ENCODE measurements at places on chromosomes 4 and X.

DNA sequence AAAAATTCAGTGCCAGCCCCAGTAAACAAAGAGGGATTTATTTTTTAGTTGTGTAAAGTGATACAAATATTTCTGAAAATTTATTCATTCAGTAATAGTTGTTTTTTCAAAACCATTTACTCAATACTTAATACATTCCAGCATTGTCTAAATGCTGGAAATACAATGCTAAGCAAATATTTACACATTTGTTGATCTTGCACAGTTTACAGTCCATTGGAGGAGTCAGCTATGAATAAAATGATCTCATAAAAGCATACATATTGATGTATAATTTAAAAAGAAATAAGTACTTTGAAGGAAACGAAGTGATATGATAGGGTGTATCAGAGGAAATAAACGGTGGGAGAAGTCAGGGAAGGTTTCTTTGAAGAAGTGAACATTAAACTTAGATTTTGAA is 1942.1 kb upstream of the ADGRL3 start:
- no peak for DNase-seq

- no peak for DNase-seq
These were observed 166.1 kb upstream of the PDE5A start for GRCh38 chr4:119794681-119795080.

GRCh38 chr4:52095374-52095773 is 44.3 kb downstream of the SPATA18 start:
- no peak for DNase-seq

DNA sequence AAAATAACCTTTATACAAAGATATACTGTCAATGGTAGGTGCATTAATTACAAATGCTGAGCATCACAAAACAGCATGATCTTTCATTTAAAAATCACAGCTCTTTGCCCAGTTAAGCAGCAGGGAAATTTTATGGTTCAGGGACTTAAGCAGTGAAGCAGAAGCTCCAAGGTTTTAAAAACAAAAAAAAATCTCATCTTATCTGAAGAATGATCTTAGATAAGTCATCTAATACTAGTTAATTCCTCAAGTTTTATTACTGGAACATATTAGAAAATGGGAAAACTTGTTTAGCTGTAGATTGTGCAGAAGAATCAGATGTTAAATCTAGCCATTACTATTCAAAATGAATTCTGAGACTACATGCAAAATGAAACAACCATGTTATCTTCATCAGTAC is 289.9 kb downstream of the GASK1B start:
- no peak for DNase-seq

GRCh38 chrX:45517090-45517973 is 316.7 kb upstream of the DIPK2B start:
- no peak for DNase-seq

DNA sequence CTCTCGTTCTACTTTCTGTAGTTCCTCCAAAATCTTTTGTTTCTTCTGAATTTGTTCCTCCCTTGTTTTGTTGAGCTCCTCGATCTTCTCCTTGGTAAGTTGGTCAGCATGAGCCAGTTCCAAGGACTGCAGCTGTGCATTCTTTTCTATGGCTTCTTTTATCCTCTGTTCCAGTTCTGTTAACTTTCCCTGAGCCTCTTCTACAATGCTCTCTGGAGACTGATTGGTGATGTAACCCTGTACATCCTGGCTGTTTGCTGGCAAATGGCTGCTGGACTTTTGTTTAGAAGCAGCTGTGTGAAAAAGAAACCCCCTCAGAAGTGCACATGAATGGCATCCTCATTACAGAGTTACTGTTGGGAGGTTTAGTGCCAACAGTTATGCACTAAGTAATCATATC is 70.5 kb upstream of the COX18 start:
- no peak for DNase-seq

DNA sequence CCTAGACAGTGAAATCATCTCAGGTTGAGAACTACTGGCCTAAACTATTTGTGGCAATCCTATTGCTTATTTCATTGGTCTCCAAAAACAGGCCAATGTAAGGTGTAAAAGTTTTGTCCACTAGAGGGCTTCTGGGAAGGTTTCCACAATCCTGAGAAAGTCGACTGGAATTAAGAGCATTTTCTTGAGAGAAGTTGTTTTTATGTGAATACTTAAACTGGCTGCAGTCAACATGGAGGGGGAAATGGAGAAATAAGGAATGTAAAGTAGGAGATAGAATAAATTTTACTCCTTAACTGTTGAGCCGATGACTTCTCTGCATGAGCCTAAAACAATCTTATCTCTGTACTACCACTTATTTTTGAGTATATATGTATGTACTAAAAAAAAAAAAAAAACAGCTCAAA is 11.0 kb upstream of the EIF4E start:
- DNase-seq = no peak

DNA sequence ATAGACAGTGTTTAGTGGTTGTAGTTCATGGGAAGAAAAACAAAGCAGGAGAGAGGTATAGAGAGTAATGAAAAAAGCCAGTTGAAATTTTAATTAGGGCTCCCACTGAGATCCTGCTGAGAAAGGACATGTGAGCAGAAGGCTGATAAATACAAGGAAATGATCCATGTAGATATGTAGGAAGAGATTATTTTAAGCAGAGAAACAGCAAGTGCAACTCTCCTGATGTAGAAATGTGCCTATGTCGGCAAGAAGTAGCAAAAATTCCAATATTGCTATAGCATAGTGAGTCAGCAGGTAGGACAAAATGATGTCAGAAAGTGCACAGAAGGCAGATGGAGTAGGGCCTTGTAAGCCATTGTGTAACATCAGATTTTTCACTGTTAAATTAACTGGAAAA is 1027.3 kb downstream of the PCDH18 start:
- DNase-seq = no peak

GRCh38 chrX:118595501-118596042 is 100.0 kb downstream of the DOCK11 start:
- DNase-seq = no peak

GRCh38 chr4:11079171-11079570 is 349.5 kb downstream of the HS3ST1 start:
- no peak for DNase-seq

- DNase-seq = no peak
These were observed 10.4 kb upstream of the SLC7A11 start for GRCh38 chr4:138252551-138252950.

- DNase-seq = peak; percentile 39
These were observed 4.3 kb upstream of the SHROOM3 start for GRCh38 chr4:76430519-76431388.

- DNase-seq = no peak
These were observed 2332.4 kb downstream of the ARAP2 start for GRCh38 chr4:33911959-33912358.

DNA sequence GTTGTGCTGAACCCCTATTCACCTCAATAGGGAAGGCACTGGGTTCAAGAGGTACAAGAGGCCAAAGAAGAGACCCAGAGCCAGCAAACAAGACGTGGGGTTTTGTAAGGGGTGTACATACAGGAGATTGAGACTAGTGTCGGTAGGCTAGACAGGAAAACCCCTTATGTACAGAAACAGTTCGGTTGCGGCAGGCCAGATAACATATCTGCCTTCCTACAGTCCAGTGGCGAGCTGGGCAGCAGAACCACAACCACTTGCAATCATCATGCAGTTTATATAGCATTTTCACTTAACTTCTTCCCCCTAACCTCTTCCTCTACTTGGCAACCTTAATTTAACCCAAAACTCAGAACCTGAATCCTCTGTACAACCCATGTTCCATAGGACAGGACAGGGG is 422.2 kb downstream of the PDHA2 start:
- DNase-seq = no peak

- DNase-seq = no peak
These were observed 148.9 kb downstream of the SOX3 start for GRCh38 chrX:140355922-140356321.

GRCh38 chr4:74181219-74181618 is 23.3 kb downstream of the MTHFD2L start:
- DNase-seq = no peak

DNA sequence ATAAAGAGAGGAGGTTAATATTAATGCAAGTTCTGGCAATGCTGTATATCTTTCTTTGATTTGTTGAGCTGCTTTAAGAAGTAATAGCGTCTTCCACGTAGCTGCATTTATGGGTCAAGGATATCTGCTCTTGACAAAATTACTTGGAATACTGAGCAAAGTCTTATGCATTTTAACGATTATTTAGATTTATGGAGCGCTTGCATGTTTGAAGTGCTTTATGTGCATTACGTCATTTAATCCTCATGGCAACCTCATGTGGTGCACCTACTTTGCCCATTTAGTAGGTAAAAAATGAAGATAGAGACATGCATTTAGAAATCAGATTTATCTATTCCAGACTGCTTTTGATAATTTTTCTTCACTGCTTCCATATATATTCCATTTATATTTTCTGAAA is 46.0 kb downstream of the DTHD1 start:
- DNase-seq = no peak

- DNase-seq = no peak
These were observed 69.8 kb downstream of the BMPR1B start for GRCh38 chr4:94827481-94828110.

GRCh38 chrX:152918707-152919106 is 20.8 kb downstream of the ZNF185 start:
- no peak for DNase-seq

DNA sequence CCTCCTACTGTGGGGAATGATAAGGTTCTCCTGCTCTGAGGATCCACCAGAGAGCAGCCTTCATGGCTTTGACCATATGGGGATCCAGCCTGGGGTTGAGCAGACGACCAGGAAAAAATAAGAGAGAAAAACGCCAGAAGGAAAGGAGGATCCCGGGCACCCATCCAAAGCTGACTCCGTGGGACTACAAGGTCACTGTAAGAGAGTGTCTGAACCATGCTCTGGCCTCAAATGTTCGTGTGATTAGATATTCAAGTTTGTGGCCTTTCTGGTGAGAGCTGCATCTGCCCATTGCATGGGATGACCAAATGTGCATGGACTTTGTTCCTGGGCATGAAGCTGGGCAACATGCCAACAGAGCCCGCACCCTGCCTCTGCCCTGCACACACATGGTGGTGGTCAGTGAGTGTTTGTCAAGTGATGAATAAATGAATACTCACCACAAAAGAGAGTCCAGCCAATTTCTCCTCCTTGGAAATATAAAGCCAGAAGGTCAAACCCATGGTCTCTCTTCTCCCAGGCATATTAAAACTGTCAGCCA is 346.0 kb upstream of the GATB start:
- no peak for DNase-seq

- no peak for DNase-seq
These were observed 30.3 kb upstream of the BRS3 start for GRCh38 chrX:136457303-136457917.

- DNase-seq = no peak
These were observed 43.0 kb upstream of the PHOX2B start for GRCh38 chr4:41791557-41791956.

DNA sequence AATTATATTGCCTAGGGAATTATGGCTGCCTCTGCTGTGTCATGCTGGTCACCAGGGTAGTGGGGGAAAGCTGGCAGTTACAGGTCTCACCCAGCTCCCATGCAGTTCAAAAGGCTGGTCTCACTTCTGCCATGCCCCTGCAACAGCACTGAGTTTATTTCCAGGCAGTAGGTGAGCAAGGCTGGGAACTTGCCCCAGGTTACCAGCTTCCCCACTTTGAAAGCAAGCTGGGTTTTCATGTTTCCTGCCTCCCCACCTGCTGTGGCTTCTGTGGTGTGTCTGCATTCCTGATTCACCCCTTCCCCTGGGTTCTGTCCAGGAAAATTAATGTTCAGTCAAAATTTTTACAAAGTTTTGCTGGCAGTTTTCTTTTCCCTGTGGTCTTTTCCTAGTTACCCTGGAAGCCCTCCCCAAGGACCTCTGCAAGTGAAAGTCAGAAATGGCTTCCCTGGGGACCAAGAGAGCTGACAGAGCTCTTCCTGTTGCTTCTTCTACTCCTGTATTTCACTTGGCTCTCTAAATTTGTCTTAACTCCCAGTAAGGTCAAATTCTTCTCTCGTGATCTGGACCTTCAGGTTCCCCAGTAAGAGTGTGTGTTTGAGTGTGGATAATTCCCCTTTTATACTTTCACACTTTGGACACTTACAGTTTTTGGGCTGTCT is 58.5 kb upstream of the AGTR2 start:
- DNase-seq = no peak

GRCh38 chrX:67726018-67726417 is 182.2 kb downstream of the AR start:
- DNase-seq = no peak

- no peak for DNase-seq
These were observed 4.2 kb downstream of the SLC49A3 start for GRCh38 chr4:684623-685327.

GRCh38 chr4:101081695-101082369 is 265.5 kb downstream of the PPP3CA start:
- no peak for DNase-seq

GRCh38 chr4:26031704-26032103 is 117.7 kb downstream of the SMIM20 start:
- DNase-seq = peak; percentile 20

DNA sequence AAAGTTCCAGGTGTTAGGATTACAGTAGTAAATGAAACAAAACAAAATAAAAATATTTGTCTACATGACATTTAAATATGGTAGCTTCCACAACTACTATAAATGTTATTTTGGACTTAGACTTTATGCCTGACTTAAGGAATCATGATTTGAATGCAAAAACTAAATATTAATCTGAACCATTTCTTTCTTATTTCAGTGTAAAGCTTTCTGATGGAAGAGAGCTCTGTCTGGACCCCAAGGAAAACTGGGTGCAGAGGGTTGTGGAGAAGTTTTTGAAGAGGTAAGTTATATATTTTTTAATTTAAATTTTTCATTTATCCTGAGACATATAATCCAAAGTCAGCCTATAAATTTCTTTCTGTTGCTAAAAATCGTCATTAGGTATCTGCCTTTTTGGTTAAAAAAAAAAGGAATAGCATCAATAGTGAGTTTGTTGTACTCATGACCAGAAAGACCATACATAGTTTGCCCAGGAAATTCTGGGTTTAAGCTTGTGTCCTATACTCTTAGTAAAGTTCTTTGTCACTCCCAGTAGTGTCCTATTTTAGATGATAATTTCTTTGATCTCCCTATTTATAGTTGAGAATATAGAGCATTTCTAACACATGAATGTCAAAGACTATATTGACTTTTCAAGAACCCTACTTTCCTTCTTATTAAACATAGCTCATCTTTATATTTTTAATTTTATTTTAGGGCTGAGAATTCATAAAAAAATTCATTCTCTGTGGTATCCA is 1.6 kb downstream of the CXCL8 start:
- DNase-seq = no peak

GRCh38 chr4:1509366-1509765 is 103.1 kb upstream of the NKX1-1 start:
- no peak for DNase-seq

GRCh38 chrX:46912098-46912602 is at the start of gene JADE3:
Gene JADE3, plus strand, starts transcription at chrX:46912421. Its CDS starts 72,474 bp downstream, at chrX:46984895.
- peak; percentile 47 for DNase-seq

GRCh38 chr4:11198516-11199305 is 230.0 kb downstream of the HS3ST1 start:
- DNase-seq = no peak

GRCh38 chr4:157172011-157172410 is 48.5 kb upstream of the GRIA2 start:
- no peak for DNase-seq

DNA sequence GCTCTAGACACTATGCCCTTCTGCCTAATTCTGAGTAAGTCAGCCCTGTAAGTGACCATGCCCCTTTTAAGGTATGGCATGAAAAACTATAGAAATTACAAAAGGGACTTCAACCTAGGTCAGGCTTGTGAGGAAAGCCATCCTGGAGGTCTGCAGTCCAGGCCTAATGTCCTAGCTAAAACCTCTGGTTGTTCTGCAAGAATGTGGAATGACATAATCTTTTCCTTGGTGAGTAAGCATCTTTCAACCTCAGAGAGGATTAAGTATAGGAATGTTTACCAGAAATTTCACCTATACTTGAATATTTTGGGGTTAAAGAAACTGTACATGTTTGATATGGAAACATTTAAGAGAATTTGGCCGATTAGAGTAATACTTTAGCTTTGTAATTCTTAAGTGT is 23.8 kb upstream of the HPSE start:
- no peak for DNase-seq
